ENCODE measurements at places on chromosomes 5 and 9.

- DNase-seq = no peak
These were observed 77.8 kb downstream of the FGF1 start for GRCh38 chr5:142608081-142608480.

DNA sequence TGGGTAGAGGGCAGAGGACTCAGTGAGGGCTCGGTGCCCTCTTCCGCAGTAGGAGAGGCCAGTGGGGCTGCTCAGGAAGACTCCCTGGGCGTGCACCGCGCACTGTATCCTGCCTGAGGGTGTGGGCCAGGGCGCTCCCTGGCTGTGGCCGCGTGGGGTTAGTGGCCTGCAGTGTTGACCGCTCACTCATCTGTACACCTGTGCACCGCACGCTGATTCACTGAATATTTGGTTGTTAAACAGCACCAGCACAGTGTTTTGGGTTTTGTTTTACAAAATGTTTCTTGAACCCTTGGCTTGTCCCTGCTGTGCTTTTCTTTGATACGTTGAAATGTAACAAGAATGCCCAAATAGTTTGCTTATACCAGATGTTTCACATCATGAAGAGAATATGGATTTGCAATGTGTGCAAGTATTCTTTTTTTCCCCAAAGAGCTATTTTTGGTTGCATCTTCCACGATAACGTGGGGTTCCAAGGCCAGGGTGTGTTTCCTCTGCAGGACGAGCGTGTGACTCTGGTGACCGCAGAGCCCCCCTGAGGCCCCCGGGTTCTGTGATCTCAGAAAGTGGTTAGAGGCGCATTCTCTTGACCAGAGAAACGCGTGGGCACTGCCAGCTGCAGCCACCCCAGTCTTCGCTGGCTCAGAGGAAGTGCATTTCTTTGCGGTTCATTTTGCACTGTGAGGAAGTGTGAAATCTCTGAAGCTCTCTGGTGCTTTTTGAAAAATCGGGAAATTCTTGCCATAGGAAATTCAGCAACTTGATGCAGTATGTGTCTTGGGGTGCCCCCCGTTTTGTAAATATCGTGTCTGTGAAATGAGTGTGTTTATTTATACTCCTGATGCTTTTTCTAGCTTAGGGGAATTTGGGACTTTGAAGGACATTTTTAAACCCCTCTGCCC lies 46.9 kb downstream of the AHRR start:
- no peak for DNase-seq

DNA sequence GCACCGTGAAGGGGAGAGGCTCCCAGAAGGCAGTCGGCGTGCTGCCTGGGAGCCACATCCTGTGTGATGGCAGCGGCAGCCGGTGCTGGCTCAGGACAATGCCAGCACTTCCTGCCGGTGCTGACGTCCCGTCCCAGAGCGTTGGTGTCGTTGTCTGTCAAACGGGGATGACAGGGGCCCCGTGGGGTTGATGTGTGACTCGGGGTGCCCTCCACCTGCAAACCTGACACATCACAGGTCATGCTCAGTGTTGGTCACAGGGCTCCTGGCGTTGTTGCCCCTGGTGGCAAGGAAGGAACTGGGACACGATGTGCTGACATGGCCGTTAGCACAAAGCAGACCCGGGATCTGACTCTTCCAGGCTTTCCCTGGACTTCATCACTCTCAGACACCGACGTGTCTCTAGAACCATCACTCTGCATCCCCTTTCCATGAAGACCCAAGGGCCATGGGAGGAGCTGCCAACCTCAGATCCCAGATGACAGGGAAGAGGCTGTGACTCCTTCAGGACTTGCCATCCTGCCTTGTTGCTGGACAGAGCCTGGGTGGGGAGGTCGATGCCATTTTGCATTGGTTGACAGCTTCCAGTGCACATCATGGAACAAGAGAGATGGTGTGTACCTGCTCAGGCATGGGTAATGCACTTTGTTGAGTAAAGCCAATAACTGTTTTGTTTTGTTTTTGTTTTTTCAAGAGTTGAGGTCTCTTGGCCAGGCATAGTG lies 21.5 kb downstream of the PLPP7 start:
- no peak for DNase-seq

DNA sequence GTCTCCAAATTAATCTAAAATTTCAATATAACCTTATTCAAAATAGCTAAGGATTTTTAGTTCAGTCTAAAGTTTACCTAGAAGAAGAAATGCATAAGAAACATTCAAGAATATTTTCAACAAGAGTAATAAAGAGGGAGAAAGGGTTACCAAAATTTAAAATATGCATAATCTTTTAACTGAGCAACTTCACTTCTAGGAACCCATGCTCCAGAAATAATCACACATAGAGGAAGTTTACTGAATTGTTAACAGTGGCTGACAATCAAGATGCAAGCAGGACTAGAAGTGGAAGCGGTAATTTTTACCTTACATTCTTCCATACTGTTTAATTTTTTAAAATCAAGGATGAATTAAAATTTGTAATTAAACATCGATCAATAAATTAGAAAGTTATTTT lies 1.9 kb downstream of the PJA2 start:
- no peak for DNase-seq

GRCh38 chr5:7330256-7330655 lies 65.7 kb upstream of the ADCY2 start:
- DNase-seq = no peak

GRCh38 chr9:104263942-104264341 lies 169.8 kb downstream of the SMC2 start:
- DNase-seq = no peak
